Activated T-helper 9 cell treated with anti-CD3 and anti-CD28 coated beads, Interleukin-2, amount 50 U/mL, for 16 hours (primary cell): ENCODE measurements at places on chromosomes 7 and 10.

GRCh38 chr10:97656777-97657176, 16.3 kb downstream of the PI4K2A start:
- no peak for DNase-seq

DNA sequence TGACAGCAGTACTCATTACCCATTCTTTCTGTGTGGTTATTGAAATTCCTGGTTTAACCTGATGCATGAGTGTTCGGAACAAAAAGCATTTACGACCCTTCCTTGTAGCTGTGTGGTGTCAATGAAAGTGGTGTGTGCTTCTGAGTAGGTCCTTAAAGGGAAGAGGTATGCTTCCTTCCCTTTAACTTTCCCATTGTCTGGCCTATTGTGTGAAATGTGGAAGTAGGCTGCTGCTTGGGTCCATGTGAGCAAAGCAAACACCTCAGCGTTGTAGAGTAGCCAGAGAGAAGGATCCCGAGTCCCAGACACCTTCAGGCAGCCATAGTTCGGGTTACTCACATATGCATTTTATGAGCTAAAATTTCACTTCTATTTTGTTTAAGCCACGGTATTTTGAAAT, 74.7 kb downstream of the TSPAN12 start:
- DNase-seq, result no peak

DNA sequence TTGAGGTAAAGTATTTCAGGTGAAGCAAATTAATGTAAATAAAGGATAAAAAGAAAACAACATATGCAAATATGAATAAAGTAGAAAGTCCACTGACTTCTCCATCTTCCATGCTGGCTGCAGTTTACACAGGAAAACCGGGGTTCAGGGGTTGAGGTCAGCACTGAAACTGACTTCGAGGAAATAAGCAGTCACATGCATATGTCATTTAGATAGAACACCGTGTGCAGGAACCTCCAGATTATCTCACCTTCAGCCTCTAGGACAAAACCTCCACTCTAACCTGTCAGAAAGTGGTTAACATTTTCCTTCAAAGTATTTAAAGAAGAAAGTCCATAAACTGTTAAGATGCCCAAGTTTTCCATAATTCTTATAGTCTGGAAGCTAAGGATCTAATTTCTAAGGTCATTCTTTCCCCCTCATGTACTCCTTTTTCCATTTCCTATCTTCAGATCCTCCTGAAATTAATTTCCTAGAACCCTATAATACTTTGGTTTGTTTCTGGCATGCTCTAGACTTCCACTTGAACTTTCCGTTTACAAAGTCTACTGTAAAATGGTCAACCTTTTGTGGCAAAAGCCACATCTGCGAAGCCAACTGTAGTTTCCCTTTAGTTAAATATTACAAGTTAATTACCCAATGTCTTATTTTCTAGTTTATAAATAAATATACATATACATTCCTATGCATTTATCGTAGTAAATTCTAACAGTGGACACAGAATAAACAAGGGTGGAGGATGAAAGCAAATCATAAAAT, 173.3 kb downstream of the RAPGEF5 start:
- DNase-seq, result no peak

DNA sequence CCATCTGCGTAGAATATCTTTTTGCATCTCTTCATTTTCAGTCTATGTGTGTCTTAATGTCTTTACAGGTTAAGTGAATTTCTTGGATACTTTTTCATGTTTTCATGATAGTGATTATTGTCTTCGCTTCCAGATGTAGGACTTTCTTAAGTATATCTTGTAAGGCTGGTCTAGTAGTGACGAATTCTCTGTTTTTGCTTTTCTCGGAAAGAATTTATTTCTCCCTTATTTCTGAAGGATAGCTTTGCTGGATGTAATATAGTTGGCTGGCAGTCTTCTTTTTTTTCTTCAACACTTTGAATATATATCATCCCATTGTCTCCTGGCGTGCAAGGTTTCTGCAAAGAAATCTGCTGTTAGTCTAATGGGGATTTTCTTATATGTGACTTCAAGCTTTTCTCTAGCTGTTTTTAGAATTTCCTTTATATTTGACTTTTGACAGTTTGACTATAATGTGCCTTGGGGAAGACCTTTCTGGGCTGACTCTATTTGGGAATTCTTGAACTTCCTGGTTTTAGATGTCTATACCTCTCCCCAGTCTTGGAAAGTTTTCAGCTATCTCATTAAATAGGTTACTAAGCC, 14.3 kb downstream of the GTPBP4 start:
- no peak for DNase-seq

DNA sequence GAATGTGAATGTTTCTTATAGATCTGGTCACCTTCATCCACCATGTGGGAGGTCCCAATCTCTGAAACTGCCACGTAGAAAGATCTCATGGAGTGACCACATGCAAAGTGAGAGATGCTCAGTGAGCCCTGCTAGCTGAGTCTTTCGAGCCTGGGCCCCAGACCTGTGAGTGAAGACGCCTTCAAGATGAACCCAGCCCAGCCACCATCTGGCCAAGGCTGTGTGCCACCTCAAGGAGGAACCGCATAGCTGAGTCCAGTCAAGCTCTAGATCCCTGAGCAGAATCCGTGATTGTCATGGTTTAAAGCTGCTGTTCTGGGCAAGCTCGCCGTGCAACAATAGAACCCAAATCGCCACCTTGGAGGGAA, 20.2 kb upstream of the PPIF start:
- no peak for DNase-seq

- no peak for DNase-seq
Observed at GRCh38 chr7:156089222-156089621, 277.0 kb upstream of the SHH start.

- DNase-seq, result no peak
Observed at GRCh38 chr7:17986851-17987250, 40.8 kb downstream of the PRPS1L1 start.

DNA sequence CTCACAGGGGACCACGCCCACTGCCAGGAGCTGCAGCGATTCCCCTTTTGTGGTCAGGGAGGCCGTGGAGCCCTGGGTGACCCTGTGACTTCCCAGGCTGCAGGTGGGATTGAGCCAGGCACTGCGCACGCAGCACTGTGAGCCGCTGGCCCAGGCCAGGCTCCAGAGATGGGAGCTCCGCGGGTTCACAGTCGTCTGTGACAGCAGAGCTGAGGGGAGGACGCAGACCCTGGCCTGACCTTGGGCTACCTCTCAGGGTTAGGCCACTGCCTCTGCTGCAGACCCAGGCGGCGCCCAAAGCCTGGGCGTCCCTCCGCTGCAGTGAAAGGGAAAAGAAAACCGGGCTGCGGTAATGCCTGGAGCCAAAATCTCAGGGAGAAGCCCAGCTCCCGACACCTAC, 107.5 kb upstream of the GPR26 start:
- DNase-seq, result no peak

GRCh38 chr10:117363028-117363427, 12.2 kb downstream of the PDZD8 start:
- no peak for DNase-seq

DNA sequence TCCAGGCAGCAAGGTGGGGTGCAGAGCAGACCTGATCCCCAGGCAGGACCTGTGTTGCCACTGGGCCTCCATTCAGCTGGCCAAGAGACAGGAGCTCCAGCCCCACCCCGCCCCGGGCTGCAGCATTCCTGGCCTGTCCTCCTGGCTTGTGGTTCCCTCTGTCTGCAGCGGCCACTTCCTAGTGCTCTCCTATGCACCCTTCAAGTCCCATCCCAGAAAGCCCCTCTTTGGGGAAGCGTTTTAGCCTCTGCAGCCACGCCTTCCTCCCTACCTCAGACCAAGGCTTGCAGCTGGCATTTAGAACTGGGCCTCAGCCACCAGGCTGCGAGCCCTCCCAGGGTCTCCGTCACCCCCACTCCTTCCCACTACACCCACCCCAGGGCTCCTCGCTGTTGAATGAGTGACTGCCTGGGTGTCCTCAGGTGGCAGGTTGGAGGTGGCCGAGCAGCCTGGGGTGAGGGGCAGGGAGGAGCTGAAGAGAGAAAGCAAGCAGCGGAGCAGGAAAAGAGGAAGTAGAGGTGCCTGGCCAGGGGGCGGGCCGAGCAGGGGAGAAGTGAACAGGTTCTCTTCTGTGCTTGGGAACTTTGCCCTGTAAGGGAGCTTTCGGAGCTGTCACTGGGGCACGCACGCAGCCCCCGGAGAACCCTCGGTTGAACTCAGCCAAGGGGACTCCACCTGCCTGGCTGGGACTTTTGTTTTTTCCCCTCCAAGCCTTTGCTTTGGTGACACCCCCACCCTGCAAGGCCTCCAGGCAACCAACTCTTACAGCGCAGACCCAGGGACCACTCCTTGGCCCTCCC, 109.1 kb upstream of the TNRC18 start:
- DNase-seq, result no peak

DNA sequence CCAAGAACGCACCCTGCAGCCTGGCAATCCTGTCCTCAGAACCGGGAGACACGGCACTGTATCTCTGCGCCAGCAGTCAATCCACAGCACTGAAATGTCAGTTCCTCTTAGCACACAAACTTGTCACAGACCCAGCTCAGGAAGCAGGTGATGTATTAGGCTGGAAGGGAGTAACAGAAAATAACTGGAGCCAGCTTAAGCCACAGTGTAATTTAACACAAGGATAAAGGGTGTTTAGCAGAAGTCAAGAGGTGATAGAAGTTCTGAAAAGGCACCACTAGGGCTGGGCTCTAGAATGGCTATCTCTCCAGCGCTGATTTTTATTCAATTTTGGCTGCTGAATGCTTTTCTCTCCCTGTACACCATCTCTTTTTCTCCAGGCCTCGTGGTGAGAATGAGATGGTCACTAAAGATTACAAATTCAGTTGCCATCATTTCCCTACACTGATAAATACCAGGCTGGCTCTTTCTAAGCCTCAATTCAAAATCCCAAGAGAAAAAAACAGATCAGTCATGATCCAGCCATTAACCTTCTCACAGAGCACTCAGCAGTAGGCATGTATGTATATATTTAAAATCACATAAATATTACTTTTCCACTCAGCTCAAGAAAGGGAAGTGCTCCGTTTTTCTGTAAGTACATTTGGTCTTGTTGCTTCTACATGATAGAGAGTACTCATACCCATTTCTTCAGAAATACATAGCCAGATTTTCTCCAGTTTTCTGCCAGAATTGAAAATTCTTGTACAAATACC, 102.7 kb upstream of the PRSS1 start:
- no peak for DNase-seq

- DNase-seq, result no peak
Observed at GRCh38 chr7:76189276-76189675, 12.4 kb upstream of the SRRM3 start.

GRCh38 chr7:117790731-117791130, 82.5 kb downstream of the CTTNBP2 start:
- no peak for DNase-seq

- DNase-seq, result no peak
Observed at GRCh38 chr10:17787087-17787961, 21.8 kb upstream of the MRC1 start.

DNA sequence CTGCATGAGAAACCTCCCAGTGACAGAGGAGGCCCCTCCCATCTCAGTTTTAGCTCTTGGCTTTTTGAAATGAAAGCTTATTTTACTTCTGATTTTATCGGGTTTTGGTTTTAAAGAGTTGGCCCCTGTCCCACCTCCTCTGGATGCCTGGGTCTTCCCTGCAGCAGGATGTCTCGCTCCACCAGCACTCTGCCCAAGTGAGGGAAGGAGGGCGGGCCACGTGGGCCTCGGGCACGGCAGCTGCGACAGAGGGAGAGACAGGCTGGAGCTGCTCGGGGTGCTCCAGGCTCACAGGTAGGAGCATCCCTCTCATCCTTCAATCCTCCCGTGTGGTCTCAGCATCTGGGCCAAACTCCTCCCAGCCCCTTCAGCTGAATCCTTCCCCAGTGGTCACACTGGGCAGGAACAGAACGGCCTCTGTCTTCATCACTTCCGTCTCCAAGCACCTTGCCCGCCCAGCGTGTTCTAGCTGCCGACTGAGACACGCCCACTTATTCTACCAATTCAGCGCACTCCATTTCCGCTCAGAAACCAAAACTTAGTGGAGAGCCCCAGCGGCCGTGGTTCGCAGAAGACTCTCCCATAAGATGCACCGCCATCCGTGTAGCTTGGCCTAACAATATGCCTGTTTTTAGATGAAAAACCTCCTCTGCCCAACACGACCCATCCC, 222.9 kb downstream of the GLRX3 start:
- no peak for DNase-seq
